NCI-H1436 (cell line): ENCODE measurements at places on chromosomes 12 and 14.

DNA sequence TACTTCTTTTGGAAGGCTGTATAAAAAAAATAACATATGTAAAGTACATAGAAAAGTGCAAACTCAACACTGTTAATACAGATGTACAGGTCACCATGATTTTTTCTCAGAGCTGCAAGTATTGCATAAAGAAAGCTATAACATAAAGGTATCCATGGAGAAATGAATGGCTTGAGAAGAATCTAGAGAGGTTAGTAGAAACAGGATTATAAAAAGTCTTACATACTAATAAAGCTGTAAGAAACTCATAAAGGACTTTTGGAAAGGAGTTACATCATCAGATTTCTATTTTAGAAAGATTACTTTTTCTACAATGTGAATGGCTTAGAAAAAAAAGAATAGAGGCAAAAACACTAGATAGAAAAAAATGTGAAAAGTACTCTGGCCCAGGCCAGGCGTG is 46.4 kb downstream of the R3HDM2 start:
- DNase-seq = no peak

- DNase-seq = no peak
These were observed 32.9 kb upstream of the MDM1 start for GRCh38 chr12:68364893-68365725.

DNA sequence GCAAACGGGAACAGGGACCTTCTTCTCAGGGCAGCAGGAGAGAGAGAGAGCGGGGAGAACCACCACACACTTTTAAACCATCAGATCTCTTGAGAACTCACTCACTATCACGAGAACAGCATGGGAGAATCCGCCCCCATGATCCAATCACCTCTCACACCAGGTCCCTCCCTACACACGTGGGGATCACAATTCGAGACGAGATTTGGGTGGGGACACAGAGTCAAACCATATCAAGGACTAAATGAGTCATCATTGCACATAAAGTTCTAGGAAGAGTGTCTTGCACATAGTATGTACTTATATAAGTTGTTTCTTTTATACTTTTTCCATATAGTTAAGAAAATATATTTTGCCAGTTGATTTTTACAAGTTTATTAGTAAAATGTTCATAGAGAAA is 17.6 kb upstream of the NTN4 start:
- DNase-seq = no peak

DNA sequence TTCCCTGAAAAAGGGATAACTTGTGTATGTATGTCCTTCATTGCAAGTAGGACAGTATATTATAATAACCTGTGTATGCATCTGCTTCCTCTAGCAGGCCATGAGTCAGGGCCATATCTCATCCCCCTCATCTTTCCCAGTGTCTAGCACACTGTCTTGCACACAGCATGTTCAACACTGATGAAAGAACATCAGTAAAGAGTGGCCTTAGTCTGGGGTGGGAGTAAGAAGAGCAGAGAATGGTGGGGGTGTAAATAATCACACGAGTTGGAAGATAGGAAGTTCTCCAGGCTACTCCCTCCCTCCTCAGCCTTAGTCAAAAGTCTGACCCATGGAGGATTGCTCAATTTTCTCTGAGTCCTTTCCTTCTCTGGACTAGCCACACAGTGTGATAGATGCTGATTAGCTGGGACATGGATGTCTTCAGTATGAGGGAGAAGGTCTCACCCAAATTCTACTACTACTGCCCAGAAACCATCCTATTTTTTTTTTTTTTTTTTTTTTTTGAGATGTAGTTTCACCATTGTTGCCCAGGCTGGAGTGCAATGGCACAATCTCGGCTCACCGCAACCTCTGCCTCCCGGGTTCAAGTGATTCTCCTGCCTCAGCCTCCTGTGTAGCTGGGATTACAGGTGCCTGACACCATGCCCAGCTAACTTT is 14.6 kb upstream of the SP1 start:
- no peak for DNase-seq

DNA sequence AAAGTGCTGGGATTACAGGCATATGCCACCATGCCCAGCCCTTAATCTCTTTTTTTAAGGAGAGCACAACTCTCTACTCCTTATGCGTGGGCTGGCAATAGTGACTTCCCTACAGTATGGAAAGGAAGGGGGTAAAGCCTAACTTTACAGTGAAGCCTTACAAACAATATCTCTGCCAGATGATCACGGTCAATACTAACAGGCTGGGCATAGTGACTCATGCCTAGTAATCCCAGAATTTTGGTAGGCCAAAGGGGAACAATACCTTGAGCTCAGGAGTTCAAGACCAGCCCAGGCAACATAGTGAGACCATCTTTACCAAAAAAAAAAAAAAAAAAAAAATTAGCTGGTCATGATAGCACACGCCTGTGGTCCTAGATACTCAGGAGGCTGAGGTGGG is 5.6 kb downstream of the PYM1 start:
- DNase-seq = no peak

GRCh38 chr14:93322929-93323599 is 9.8 kb downstream of the BTBD7 start:
- no peak for DNase-seq

- DNase-seq = no peak
These were observed 553 bp upstream of the DAZAP2 start for GRCh38 chr12:51238037-51238509.

DNA sequence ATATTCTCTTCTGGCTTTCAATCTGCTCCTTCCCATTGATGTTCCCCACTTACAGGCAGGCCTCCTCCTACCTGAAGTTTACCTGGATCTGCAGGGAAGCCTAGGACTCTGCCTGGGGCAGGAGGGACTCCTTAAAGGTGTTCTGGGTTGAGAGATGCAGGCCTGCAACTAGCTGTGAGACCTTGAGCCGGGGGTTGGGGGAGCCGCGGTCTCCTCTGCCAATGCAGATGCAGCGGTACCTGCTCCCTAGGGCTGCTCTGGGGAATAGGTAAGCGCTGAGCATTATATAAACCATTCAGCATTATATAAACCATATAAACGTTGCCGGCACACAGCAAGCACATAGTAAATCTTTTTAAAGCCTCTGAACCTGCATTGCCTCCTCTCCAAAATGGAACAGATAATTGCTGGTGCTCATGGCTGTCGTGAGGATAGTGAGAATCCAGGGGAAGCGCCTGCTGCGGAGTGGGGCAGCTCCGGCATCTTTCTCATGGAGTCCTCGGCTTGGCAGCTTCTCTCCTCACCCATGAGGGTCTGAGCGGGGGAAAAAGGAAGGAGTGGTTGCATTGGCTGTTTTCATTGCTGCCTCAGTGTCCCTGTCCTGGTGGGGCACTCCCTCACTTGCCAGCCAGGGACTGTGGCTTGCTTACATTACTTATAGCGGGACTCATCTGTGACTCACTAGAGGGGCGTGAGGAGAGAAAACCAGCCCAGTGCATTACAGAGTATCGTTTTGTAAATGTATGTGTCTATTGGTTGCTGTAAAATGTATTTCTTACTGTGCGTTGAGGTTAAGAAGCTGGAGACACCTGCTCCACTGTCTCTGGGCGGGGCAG is 12.5 kb upstream of the KRT80 start:
- DNase-seq = peak; percentile 55

GRCh38 chr14:101620821-101621785 is 59.8 kb downstream of the DIO3 start:
- DNase-seq = no peak

- DNase-seq = no peak
These were observed 52.9 kb downstream of the EID3 start for GRCh38 chr12:104356231-104357115.

DNA sequence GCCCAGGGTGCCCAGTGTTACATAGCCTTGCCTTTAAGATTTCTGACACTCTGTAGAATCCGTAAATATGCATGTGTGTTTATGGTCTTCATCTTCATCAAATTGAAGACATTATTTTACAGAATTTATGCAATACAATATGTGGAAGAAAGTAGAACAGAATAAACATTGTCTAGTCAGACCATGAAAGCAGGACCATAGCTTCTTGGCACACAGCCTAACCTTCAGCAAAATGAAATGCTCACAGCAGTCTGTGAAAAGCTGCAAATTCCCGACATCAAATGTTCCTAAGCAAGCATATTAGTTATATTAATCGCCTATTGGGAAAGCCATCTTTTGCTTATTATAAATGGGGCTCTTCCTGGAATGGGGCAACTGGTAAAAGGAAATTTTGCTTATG is 111.3 kb upstream of the GARIN2 start:
- no peak for DNase-seq

GRCh38 chr14:45728434-45729225 is 475.6 kb upstream of the MIS18BP1 start:
- no peak for DNase-seq

GRCh38 chr12:50188241-50188781 is 21.1 kb upstream of the CERS5 start:
- no peak for DNase-seq

DNA sequence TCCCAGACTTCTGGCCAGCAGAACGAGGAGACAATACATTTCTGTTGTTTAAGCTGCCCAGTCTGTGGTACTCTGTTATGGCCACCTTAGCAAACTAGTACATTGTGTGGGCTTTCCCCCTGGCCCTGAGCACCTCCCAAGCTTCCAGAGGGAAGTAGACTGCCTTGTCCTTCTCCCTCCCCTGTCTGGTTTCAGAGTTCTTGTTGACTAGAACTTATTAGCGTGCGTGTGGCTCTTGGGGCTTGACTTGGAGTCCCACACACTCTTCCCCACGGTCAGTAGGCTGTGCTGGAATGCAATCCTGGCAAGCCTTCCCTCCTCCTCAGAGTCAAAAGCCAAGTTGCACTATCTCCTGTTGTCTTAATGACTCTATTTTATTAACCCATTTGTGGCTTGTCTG is 27.7 kb downstream of the FBLN5 start:
- DNase-seq = no peak

DNA sequence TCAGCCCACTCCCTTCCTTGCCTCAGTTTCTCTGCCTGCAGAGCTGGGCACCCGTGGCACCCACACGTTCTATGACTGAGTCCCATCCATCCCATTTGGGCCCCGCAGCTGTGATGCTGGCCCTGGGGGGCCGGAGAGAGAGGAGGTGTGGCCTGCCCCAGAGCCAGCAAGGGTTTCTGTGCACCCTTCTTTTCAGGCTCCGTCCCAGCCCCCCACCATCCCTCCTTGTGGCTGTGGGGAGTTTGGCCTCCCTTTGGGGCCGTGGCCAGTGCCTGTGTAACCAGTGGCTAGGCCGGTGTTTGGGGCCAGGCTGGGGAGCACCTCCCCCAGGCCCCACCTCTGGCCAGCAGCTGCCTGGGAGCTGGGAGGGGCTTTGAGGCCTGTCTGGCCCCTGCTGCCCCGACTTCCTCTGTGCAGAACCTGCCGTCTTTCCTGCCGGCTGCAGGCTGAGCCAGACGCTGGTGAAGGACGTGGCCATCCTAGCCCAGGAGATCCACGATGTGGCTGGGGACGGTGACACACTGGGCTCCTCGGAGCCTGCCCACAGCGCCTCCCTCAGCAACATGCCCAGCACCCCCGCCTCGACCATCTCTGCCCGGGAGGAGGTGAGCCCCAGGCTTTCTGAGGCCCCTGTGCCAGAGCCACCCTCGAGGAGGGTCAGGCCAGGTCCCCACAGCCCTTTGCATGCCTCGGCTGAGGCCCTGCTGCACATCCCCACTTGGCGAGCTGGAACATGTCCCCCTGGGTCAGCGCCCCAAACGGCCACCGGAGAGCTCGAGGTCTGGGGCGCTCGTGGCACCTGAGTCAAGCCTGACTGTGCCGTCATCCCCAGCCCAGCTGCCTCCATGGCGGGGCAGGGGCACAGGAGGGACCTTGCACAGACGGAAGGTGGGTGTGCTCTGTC is 27.7 kb downstream of the CEP170B start:
- DNase-seq = no peak

DNA sequence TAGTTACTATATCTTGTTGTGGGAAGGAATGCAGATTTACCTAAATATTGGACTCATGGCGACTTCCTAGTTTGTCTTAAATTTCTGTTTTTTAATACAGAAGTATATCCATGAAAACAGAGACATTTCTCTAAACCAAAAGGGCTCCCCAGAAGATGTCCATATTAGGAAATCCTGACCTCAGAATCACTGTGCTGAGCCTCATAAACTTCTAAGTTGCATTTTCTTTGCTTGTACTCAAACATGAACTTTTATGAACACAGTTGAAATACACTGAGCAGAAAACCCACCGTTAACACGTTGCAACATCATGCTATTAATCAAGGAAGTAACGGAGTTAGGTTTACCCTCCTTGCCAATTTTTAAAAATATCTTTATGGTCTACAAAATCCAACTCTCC is 42.9 kb upstream of the NR2C1 start:
- DNase-seq = no peak

DNA sequence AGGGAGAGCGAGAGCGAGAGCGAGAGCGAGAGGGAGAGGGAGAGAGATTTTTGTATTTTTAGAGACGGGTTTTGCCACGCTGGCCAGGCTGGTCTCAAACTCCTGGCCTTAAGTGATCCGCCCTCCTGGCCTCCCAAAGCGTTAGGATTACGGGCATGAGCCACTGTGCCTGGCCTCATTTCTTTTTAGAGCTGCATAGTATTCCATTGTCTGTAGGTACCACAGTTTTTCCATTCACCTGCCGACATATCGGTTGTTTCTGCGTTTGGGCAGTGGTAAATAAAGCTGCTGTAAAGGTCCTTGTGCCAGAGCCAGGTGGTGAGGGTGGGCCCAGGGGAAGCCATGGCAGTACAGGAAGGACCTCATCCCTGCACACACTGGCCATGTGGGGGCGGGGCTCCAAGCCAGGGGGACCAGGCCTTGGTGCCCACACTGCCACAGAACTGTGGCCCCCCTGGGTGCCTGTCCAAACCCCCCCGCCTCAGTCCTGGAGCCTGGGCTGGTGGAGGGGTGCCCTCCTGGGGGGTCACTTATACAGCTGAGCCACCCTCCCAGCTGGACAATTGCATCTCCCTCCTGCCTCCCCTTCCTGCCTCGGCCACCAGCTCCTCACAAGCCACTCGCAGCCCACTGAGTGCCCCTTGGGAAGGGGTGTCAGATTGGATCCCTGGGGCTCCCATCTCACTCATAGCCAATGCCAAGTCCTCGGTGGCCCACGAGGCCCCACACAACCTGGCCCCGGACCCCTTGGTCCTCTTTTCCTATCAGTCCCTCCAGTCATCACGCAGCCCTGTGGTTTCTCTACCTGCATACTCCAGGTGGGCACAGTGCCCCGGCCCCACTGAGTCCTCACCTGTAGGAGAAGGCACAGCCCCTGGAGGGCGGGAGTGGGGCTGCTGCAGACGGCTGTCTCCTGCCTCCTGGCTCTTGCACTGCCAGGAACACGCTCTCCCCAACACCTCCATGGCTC is 1.7 kb upstream of the PUS1 start:
- DNase-seq = no peak

GRCh38 chr12:116202433-116202832 is 75.1 kb downstream of the MED13L start:
- no peak for DNase-seq

DNA sequence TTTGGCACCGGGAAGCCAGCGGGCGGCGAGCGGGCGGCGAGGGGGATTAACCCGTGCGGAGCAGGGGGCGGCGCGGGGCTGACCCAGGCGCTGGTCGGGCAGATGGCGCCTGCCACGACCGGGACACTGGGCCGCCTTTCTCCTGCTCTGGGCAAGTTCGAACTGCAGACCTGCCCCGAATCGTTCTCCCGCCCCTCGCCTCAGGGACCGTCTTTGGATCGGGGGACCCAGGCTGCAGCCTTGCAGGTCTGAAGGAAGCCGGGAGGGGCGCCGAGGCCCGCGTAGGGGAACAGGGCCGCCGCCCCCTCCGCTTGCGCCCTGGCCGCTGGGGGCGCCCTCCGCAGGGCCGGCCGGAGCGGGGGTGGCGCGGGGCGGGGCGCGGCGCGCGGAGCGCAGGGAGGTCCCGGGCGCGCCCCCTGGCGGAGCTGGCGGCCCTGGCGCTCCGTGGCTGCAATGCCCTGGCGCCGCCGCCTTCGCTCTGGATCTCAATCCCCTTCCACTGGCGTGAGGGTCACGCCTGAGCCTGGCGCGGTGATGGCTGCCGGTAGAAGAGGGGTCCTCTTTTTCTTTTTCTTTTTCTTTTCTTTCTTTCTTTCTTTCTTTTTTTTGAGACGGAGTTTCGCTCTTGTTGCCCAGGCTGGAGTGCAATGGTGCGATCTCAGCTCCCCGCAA is 449 bp upstream of the LTBP2 start:
- peak; percentile 25 for DNase-seq
